ENCODE measurements at places on chromosomes 7 and 10.

- H3K27ac ChIP-seq = no peak overlapping the region
- no peaks in the 10 kb centered on the region for H3K4me1 ChIP-seq
- H3K4me3 ChIP-seq = no peak overlapping the region
- DNase-seq = no peak
- no peaks in the 10 kb centered on the region for H3K27me3 ChIP-seq
- no peaks in the 10 kb centered on the region for H3K36me3 ChIP-seq
Observed at GRCh38 chr7:25996006-25996408, 156.0 kb upstream of the NFE2L3 start.

DNA sequence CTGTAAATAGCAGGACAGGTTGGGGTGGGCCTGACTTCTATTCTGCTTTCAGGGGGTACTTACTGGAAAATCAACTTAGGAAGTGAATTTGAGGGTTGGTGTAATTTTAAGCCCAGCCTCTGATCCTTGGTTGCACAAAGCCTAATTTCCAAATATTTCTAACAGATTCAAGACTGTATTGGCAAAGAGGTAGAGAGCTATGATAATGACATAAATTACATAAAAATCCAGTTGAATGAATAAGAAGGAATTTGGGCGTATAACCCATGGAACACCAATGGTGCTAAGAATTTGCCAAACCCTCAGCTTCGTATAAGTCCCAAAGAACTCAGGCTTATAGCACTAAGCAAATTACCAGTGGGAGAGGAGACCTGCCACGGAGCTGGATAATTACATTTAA, 11.9 kb downstream of the CPA4 start:
- peaks cover 13% of the 10 kb centered on the region for H3K36me3 ChIP-seq
- H3K27me3 ChIP-seq = no peaks in the 10 kb centered on the region
- no peak for DNase-seq
- no peaks in the 10 kb centered on the region for H3K4me1 ChIP-seq

GRCh38 chr7:106891548-106892410, 26.7 kb downstream of the PIK3CG start:
- H3K27ac ChIP-seq = no peak overlapping the region
- H3K4me3 ChIP-seq = no peak overlapping the region
- peaks cover 5% of the 10 kb centered on the region for H3K27me3 ChIP-seq
- no peaks in the 10 kb centered on the region for H3K36me3 ChIP-seq

DNA sequence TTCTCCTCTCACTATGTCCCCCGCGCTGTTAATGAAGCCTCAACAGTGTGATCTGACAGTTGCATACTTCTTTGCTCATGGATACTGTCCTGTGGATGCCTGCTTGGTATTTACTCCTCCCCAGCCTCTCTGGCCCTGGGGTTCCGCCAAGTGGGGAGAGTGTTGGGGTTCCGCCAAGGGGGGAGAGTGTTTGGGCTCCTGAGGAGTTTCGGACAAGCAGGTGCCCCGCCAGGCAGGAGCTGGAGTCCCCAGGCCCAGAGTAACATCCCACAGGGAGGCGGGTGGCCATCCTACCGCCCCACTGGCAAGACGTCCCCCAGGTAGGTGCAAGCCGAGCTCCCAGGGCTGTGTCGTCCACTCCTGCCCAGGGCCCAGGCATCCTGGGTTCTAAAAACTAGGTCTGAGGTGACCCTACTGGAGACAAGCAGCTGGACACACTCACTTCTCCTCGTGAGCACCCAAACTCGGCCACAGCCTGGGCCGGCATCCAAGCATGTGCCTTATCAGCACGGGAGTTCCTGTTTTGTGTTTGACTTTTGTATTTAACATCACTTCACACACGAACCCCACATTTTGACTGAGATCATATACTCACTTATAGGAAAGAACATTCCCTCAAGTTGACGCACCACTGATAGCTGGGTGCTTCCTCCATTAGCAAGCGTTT, 34.2 kb downstream of the CAMK2B start:
- H3K27me3 ChIP-seq = peaks cover 54% of the 10 kb centered on the region
- no peaks in the 10 kb centered on the region for H3K4me1 ChIP-seq
- no peak overlapping the region for H3K4me3 ChIP-seq
- H3K36me3 ChIP-seq = no peaks in the 10 kb centered on the region

DNA sequence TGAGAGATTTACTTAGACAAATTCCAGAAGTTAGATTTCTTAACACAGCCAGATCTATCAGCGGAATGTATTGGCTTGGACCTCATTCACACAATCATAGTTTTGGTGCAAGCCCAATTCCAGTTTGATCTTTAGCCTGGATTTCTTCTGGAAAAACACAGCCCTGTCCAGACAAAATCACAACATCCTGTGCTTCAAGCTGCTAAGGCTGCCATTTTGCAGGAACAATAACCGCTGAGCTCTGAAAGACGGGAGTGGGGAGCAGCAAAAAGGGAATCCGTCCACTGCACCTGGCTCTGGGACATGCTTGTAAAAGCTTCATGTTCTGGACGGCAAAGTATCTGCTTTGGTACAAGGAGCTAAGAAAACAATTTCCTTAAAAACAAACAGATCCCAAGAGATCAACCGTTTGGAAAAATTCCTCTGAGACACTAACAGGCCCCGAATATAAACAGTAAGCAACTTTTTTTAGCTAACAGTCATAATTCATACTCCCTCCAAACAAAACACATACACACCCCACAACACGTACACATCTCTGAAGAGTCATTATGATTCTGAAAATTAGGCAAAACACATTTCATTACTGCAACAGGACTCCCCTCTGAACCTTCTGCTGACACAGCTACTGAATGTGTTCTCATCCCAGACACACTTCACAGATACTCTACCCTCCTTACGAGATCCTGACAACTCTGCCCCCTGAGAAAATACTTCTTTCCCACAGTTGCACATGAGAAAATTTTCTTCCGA, 32.4 kb downstream of the ITIH5 start:
- no peaks in the 10 kb centered on the region for H3K36me3 ChIP-seq
- no peaks in the 10 kb centered on the region for H3K4me1 ChIP-seq
- no peak overlapping the region for H3K27ac ChIP-seq
- no peak overlapping the region for H3K4me3 ChIP-seq
- no peak for DNase-seq
- H3K27me3 ChIP-seq = no peaks in the 10 kb centered on the region

DNA sequence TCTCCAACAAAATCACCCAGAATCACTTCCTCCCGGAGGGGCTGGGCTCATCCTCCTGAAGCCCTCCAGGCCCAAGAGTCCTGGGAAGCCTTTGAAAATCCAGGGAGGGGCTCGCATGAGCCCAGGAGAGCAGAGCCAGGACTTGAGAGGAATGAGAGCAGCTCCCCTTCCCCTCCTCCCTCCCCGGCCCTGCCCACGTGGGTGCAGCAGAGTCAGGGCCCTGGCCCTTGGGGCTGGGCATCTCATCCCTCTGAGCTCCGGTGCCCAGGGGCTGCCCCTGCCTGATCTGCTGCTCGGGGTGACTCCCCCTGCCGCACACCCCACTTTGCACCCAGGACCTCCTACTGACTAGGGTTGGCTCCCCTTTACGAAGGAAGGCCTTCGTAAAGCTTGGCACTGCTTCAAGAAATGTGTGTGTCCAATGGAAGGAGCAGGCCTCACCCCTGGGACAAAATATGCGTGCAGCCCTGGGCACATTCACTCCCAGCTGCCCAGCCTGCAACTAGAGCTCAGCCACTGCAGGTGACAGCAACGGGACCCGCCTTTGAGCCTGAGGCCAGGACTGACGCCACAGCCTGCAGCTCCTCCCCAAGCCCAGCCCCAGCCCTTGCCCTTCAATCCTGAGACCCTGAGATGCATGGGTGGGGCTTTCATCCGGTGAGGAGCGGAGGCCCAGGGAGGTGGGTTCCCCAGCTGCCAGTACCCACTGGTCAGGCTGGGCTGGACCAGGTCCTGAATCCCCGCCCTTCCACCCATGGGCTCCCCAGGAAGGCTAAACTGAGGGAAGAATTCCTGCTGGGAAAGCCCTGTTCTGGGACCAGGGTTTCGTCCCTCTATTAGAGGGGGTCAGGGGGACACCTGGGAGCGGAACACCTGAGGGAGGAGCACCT, 21.8 kb downstream of the PWWP2B start:
- no peaks in the 10 kb centered on the region for H3K27me3 ChIP-seq
- no peak for DNase-seq
- H3K27ac ChIP-seq = no peak overlapping the region
- no peak overlapping the region for H3K4me3 ChIP-seq

GRCh38 chr10:110074758-110075671, 67.2 kb downstream of the ADD3 start:
- peak overlapping the region; percentile 18 for H3K4me3 ChIP-seq
- H3K4me1 ChIP-seq = peaks cover 53% of the 10 kb centered on the region
- no peaks in the 10 kb centered on the region for H3K27me3 ChIP-seq
- peak overlapping the region; percentile 82 for H3K27ac ChIP-seq
- H3K36me3 ChIP-seq = no peaks in the 10 kb centered on the region

GRCh38 chr7:20954711-20955619, 168.3 kb upstream of the SP8 start:
- H3K4me3 ChIP-seq = no peak overlapping the region
- no peaks in the 10 kb centered on the region for H3K36me3 ChIP-seq
- H3K27me3 ChIP-seq = no peaks in the 10 kb centered on the region

DNA sequence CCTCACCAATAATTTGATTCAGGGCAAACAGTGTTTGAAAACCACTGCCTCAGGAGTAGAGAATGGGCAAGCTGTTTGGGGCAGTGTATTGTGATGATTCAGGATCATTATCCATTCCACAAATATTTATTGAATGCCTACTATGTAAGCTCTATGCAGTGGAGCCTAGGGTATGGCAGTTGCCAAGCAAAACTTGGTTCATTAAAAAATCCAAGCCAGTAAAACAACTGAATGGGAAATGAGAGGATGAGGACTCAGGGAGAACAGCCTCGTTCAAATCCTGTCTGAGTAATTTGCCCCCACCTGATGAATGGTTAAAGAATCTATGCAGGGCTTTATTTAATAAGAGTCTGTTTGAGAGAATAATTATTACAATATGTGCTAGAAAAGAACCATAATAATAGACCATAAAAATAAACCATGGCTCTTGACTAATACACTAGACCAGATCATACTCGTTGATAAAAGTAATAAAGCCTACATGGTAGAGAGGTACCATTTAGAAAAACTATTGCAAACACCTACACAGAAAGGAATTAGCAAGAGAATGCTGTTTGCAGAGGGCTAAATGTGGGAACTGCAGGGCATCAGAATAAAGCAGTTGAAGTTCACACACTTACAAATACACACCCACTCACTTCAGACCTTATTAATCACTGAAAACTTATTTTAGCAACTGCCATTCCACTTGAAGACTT, 71.7 kb downstream of the CREB5 start:
- H3K27me3 ChIP-seq = no peaks in the 10 kb centered on the region
- H3K27ac ChIP-seq = peak overlapping the region; percentile 94
- DNase-seq = no peak

- peak overlapping the region; percentile 86 for H3K27ac ChIP-seq
- peaks cover 57% of the 10 kb centered on the region for H3K4me1 ChIP-seq
- no peaks in the 10 kb centered on the region for H3K27me3 ChIP-seq
- H3K4me3 ChIP-seq = no peak overlapping the region
- H3K36me3 ChIP-seq = peaks cover 76% of the 10 kb centered on the region
- DNase-seq = no peak
Observed at GRCh38 chr7:116542618-116543017, 17.8 kb downstream of the CAV1 start.

GRCh38 chr7:119270045-119270464, 1002.9 kb upstream of the KCND2 start:
- H3K4me3 ChIP-seq = no peak overlapping the region
- no peaks in the 10 kb centered on the region for H3K36me3 ChIP-seq
- H3K27ac ChIP-seq = no peak overlapping the region
- DNase-seq = peak; percentile 1

GRCh38 chr7:85341121-85341520, 154.3 kb upstream of the SEMA3D start:
- no peak overlapping the region for H3K27ac ChIP-seq
- H3K27me3 ChIP-seq = no peaks in the 10 kb centered on the region
- no peak overlapping the region for H3K4me3 ChIP-seq
- H3K36me3 ChIP-seq = no peaks in the 10 kb centered on the region
- no peak for DNase-seq

GRCh38 chr10:11505639-11506038, 105.8 kb downstream of the USP6NL start:
- no peak overlapping the region for H3K27ac ChIP-seq
- H3K27me3 ChIP-seq = no peaks in the 10 kb centered on the region
- H3K4me3 ChIP-seq = no peak overlapping the region
- H3K36me3 ChIP-seq = no peaks in the 10 kb centered on the region

GRCh38 chr10:89002226-89002978, 11.8 kb downstream of the FAS start:
- H3K27ac ChIP-seq = peak overlapping the region; percentile 18
- H3K4me3 ChIP-seq = no peak overlapping the region
- peaks cover 18% of the 10 kb centered on the region for H3K4me1 ChIP-seq
- H3K36me3 ChIP-seq = peaks cover 30% of the 10 kb centered on the region

DNA sequence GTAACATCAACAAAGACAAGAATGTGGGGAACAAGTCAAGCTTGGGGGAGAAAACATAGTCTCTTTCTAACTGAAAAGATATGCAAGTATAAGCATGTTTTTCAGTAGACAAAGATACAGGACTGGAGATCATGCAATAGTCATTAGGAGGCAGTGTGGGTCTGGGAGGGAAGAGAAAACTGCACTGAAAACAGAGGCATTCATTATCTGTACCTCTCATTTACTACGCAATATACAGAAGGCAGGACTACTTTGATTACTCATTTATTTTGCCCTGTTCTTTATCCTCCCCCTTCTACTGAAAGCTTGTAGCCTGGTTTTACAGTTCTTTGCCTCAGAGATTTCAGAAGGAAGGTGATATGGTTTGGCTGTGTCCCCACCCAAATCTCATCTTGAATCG, 341.2 kb downstream of the CRPPA start:
- H3K27me3 ChIP-seq = no peaks in the 10 kb centered on the region
- no peak overlapping the region for H3K4me3 ChIP-seq
- peaks cover 3% of the 10 kb centered on the region for H3K4me1 ChIP-seq
- H3K27ac ChIP-seq = no peak overlapping the region
- no peaks in the 10 kb centered on the region for H3K36me3 ChIP-seq
- no peak for DNase-seq

DNA sequence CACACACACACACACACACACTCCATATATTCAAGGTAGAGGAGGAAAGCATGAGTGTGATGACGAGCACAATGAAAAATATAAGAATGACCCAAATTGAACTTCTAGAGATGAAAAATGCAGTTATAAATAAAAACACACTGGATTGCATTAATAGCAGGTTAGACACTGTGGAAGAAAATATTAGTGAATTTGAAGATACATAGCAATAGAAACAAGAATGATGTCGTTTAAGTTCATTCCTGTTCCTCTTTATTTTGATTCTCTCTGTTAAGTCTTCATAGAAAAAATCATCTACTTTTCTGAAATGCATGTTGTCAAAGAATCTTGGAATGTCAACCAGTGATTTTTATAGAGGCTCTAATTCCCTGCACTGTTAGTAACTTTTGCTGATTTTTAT, 78.4 kb downstream of the BTAF1 start:
- no peaks in the 10 kb centered on the region for H3K4me1 ChIP-seq
- no peak for DNase-seq
- H3K27ac ChIP-seq = no peak overlapping the region
- no peaks in the 10 kb centered on the region for H3K27me3 ChIP-seq
- H3K36me3 ChIP-seq = peaks cover 38% of the 10 kb centered on the region
- no peak overlapping the region for H3K4me3 ChIP-seq

DNA sequence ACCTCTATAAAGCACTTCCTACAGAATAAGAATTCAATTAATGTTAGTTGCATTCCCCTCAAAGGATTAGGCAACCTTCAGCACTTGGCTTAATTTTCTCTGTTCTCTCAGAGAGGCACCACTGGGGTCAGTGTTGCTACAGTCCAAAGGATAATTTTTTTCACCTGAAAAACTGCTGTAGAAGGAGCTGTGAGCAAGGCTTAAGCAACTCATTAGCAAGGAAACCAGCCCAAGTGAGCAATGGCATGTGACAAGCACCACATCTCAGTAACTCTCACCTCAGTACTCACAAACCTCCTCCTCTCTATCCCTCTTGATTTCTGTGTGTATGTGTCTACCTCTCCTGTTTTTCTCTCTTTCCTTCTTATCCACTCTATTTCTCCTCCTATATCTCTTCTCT, 55.9 kb downstream of the DGKI start:
- no peaks in the 10 kb centered on the region for H3K4me1 ChIP-seq
- no peak overlapping the region for H3K27ac ChIP-seq
- DNase-seq = no peak
- H3K27me3 ChIP-seq = no peaks in the 10 kb centered on the region
- peaks cover 3% of the 10 kb centered on the region for H3K36me3 ChIP-seq

Measured in osteoblast (primary cell).